PC-3 (cell line): ENCODE measurements at places on chromosomes 7 and 10. TPM values are rescaled to one million over a fixed set of nuclear protein-coding genes. Genes with fewer than 3 reads are reported as not detected.

- DNase-seq = no peak
Measured at GRCh38 chr10:2456834-2457233, 610.5 kb upstream of the PFKP start.

DNA sequence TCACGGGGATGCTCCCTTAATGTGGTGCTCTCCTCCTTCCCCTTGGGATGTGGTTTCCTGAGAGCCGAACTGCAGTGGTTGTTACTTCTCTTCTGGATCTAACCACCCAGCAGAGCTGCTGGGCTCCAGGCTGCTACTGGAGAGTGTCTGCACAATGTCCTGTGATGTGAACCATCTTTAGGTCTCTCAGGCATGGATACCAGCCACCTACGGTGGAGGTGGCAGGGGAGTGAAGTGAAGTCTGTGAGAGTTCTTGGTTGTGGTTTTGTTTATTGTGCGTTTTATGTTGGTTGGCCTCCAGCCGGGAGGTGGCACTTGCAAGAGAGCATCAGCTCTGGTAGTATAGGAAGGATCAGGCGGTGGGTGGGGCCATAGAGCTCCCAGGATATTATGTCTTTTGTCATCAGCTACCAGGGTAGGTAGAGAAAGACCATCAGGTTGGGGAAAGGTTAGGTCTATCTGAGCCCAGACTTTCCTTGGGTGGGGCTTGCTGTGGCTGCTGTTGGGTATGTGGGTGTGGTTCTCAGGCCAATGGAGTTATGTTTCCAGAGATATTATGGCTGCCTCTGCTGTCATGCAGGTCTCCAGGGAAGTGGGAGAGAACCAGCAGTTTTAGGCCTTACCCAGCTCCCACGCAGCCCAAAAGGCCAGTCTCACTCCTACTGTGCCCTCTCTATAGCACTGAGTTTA is 87.9 kb downstream of the KIF20B start:
- no peak for DNase-seq

GRCh38 chr7:11035661-11036060 is 62.0 kb downstream of the PHF14 start:
- no peak for DNase-seq

The TMEM236 gene
- total RNA-seq = 0.04 TPM in 1 of 2 replicates, not detected in the other

The CFAP70 gene
- 0.73 and 0.92 TPM in 2 replicates for total RNA-seq

GRCh38 chr7:108348913-108349312 is 107.3 kb downstream of the NRCAM start:
- DNase-seq = peak; percentile 79

DNA sequence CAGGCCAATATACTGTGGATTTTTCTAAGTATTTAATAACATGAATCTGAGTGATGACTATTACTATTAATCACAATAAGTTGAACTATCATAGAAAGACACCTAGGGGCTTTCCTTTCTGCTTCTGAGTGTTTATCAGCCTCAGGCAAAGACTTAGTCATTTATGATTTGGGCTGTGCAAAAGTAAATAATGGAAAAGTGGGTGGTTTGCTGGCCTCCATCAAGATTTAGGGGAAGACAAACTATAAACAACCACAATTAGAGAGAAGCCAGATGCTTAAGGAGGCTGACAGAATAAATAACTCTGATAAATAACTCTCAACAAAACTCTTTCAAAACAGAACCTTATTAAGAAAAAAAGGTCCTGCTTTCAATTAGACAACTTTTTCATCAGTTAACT is 64.7 kb downstream of the MACC1 start:
- peak; percentile 88 for DNase-seq

- no peak for DNase-seq
Measured at GRCh38 chr7:114574384-114574783, 159.8 kb downstream of the FOXP2 start.

The GHRHR gene
- not detected in 2 replicates for total RNA-seq

The OR6V1 gene
- not detected in 2 replicates for total RNA-seq

DNA sequence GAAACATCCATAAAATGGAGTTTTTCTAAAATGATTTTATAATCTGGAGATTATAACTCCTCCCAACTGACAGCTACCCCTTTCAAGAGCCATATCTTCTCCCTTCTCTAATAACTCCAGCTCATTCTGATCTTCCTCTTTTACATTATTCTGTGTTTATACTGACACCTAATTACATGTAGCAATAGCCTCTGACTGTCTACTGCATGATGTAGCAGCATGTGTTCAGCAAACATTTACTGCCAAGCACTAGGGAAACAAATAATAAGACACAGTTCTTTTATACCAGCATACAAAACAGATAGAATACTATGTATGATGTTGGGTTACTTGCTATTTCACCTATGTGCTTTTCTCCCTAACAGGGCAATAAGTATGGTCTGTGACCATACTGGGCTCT is 20.7 kb downstream of the RBM28 start:
- DNase-seq = no peak

The AKR1C3 gene
- 15.8 and 24.0 TPM in 2 replicates for total RNA-seq

The CISD1 gene
- 57.1 and 68.8 TPM in 2 replicates for total RNA-seq

GRCh38 chr7:6015917-6016652 is 7.0 kb downstream of the AIMP2 start:
- no peak for DNase-seq
